Activated CD4-positive, alpha-beta T cell treated with anti-CD3 and anti-CD28 coated beads, Interleukin-2, amount 50 U/mL, for 24 hours (primary cell): ENCODE measurements at places on chromosomes 1 and 21.

- no peak for DNase-seq
These were observed 1.1 kb downstream of the USP48 start for GRCh38 chr1:21781815-21782348.

DNA sequence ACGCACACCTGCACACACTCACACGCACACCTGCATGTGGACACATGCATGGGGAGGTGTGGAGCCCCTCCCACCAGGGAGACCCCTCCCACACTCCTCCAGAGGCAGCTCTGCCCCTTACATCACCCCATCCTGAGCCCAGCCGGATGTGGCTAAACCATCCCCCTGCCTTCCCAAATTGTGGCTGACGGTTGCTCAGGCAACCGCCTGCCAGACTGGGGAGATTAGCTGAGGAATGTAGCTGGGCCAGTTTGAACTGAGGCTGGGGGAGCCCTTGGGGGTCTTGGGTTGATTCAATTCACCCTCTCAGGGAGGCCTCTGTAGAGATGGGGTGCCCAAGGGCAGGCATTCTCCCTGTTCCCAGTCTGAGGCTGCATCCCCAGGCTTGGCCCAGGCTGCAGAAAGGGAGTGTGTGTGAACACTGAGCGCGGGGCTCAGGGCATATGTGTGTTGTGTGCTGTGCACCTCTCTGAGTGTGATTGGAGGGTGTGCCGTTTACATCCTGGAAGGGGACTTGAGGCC lies 12.9 kb downstream of the PTPRU start:
- no peak for DNase-seq

DNA sequence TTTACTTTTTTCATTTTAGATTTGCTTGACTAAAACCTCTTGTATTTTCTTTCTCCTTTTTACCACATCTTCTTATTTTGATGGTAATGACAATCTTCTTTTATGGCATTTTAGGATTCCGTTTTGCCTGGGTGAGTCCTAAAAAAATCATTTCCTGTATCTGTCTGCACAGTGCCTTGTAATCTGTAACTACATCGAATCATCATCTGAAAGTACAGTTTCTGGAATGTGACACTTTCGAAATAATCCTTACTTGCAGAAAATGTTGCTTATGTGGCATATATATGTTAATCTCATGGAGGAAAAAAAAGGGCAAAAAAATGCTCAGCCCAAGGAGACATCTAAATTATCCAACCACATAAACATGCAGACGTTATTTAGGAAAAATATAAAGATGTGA lies 29.0 kb downstream of the GREM2 start:
- no peak for DNase-seq

DNA sequence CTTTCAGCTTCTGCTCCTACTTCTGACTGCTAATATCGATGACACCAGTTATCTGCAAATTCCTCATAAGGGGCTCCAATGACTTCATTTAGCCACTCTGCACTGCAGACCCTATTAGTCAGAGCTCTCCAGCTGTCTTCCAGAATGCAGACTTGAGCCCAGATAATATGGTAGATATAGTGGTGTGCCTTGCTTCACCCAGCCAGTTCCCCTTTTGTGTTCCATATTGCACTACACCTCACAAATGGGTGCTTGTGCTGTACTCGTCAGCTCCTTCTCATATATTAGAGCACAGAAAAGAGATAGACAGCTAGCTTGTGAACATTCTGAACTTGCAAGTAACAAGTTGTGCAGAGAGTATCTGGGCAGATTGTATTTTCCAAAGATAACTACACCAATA lies 23.7 kb upstream of the COG2 start:
- DNase-seq = no peak

DNA sequence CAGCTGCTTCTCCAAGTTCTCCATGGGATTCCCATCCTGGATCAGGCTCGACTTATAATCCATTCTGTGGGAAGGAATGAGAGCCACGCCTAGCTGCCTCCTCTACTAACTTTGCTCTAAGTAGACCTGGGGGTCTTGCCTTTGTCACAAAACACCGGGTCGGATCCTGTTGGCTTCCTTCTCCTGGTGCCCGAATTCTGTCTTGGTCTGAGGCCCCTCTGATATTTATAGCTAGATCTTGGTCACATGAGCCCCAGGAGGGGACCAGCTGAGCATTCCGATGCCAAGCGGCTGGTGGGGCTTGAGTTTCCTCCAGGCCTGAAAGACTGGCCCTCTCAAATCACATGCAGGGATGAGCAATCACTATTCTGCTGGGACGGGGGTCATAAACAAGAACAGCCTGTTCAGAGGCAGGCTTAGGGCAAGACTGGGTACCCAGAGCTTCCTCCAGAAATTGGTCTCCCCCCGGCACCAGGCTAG lies at the start of gene TRIM63:
TSS of gene TRIM63 (minus strand) at position 199 of the 480 bp plus-strand sequence. CDS start at position 63, 136 bp downstream.
- DNase-seq = no peak
